ENCODE measurements at places on chromosomes 12 and 14.

DNA sequence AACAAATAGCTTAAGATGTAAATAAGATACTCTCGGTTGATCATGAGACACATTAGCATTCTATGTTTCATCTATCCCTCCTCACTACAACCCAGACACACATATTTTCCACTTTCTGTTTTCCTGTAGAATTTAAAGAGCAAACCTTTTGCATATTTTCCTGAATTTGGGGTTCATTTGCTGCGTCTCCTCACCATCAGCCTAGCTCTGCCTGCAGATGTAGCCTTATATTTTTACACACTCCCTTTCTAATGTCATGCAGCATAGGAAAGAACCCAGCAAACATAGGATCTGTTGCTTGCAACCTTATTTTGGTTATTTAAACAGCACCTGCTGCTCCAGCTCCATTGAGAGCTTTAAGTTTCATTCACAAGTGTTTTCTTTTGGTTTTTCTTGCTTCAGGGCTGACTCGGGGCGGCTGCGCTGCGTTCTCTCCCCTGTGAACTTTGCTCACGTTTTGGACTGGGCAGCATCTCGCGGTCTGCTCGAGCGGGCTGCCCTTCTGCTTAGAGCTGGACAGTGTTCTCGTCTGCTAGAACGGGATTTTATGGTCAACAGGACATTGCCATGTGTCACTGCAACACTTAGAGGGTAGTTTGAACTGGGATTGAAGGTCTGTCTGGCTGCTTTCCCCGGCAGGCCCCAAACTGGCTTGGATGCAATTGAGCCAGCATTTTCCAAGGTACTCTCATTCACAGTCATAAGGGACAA lies 57.8 kb upstream of the VRK1 start:
- DNase-seq, result no peak

GRCh38 chr14:81829447-81829846 lies 295.8 kb upstream of the SEL1L start:
- DNase-seq, result no peak

DNA sequence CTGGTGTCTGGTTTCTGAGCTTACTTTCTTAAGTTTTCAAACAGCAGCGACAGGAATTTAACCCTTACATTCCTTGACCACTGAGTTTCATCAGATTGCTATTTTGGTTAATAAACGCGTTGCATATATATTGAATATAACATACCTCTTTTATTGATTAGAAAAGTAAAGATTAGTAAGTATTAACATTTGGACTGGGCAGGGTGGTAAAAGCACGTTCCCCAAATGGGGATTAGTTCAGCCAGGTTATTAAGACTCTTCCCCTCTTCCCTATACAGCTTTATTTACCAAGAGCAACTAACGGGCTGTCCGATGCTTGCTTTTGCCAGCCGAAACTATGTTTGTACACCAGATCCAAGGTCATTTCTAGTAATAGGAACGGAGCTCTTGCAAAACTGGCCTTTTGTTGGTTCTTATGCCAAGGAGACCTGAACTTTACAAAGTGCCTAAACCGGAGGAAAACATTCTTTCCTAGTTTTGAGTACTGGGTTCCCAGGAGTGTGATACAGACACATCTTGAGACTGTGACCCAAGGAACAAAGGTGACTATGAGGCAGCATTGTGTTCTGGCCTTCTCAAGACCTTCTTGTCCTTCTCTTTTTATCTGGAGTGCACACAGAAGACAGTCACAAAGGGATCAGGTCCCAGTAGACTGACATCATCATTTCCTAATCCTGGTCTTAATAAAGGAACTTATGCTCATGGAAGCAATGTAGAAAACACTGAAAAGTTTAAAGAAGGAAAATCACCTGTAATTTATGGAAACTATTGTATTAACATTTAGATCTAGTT lies 2.6 kb downstream of the GLRX5 start:
- no peak for DNase-seq

- DNase-seq, result no peak
These were observed 146.5 kb downstream of the SRGAP1 start for GRCh38 chr12:63990828-63991547.

- DNase-seq, result no peak
These were observed 19.0 kb downstream of the A2M start for GRCh38 chr12:9096563-9097176.

DNA sequence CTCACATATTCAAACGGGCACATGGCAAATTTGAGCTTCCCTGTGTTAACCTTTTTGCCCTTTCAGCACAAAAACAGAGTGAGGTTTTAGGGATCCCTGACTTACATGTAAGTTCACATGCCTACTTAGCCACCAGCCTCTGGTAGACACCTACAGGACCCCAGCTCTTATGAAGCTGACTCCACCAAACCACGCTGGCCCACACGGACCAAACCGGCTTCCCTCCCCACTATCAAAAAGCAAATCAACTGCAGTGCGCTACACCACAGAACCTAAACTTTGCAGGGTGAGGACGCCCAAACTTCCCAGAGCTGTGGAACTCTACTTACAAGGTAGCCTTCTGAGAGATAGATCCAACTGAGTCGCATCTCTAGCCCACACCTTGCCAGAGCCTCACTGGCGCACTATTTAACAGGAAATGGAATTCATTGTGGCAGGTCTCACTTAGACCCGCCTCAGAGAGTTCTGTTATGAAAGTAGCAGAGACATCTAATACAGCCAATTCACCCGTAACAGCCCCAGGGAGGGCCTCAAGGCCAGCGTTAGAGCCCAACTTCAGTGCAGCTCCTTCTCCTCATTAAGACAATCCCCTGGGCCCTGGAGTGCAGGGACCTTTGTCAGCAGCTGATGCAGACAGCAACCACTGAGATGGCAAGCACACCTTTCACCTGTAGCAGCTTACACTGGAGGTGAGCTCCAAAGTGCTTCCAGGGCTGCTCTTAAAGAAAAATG lies 49.2 kb downstream of the SH2B3 start:
- no peak for DNase-seq

DNA sequence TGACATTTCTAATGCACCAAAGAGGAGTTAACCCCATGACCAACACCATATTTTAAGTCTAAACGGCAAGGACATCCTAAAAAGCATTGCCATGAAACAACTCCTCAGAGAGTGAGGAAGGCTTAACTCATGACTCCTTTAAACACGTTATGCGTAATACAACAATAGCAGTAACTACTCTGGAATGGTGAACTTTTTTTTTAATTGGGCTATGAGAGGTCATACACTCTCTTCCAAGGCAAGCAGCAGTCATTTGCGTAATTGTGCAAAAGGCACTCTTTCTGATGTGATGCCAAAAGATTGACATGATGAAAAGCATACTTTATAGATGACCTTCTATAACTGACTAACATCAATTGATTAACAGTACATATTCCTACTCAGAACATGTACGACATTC lies 39.4 kb downstream of the RHOJ start:
- DNase-seq, result no peak

DNA sequence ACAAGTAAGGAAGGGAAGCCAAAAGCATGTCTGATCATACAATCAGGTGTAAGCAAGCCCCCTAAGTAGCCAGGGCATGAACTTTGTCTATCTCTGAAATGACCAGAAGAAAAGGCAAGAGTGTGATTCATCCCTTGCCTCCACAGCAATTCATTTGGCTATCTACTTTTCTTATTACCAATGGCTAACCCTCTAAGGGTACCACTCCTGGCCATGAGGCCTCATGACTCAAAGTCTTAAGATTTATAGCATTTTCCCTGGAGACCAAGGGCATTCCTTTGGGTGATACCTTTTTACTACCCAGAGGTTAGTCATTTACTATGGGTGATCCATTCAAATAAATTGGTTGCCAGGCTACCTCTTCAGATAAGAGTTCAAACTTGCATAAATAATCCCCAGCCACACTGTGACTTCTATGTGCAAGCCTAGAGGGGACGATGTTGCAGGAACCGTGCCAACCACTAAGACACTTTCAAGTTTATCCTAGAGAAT lies 1.5 kb upstream of the LGALS3 start:
- DNase-seq, result no peak

DNA sequence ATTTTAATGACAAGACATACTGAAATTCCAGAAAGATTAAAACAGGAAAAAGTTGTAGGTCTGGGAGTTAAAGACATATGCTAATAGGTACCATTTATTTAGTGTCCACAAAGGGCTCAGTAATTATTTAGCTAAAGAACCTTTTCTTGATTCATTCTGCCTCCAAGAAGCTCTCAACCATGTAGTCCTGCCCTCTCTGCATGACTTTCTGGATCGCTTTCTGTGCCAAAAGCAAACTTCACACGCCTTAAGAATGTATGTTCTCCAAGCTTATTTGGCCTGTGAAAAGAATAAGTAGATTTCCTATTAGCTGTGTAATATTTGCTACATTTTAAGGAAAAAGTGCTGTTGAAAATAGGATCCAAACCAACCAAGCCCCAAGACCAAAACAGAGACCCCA lies 291.7 kb downstream of the C12orf75 start:
- no peak for DNase-seq

DNA sequence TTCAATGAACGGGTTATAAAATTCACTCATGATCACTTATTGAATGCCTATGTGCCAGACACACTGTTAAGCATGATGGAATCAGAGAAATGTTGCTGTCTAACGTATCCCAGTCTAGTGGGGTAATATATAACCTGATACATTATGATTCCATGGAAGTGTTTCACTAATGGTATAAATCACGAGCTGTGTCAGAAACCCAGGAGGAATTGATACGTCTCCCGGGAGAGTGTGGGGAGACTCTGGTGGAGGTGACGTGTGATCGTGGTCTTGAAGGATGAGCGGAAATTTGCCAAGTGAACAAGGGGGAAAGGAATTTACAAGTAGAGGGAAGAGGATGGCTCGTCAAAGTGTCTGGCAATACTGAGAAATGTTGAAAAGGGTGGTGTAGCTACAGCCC lies 26.5 kb downstream of the MANSC1 start:
- DNase-seq, result no peak

GRCh38 chr14:105568859-105569766 lies 42.7 kb downstream of the TMEM121 start:
- DNase-seq, result no peak

DNA sequence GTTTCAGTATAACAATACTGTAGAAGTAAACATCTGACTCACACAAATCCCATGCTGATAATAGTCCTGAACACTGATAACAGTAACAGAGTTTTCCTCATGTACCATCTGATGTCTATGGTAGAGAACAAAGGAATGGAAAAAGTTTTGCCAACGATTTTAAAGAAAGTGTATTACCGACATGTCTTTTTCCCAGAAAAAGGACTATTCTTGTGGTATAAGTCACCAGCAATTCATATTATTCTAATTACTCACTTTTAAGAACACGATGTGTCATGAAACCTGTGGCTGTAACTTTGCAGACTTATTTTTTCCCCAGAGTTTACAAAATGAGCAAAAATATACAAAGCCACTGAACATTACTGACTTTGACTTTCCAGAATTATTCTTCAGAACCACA lies 40.1 kb upstream of the DCN start:
- no peak for DNase-seq

DNA sequence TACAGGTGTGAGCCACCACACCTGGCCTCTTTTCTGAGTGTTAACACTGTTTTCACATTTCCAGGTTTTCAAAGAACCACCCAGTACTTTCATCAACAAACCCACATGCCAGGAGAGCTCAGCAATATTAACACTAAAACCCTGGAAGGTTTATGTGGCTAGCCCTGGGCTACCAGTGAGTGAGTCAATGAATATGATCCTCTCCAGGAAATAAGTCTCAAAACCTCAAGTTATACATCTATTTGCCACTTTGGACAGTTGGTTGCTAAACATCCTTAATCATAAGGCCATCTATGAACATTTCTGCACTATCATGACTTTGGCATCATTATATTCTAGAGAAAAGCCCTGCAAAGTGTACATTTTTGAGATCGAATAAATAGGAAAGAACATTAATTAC lies 6.3 kb upstream of the CDKL1 start:
- no peak for DNase-seq

- no peak for DNase-seq
These were observed 604 bp downstream of the HCFC2 start for GRCh38 chr12:104064842-104065427.

DNA sequence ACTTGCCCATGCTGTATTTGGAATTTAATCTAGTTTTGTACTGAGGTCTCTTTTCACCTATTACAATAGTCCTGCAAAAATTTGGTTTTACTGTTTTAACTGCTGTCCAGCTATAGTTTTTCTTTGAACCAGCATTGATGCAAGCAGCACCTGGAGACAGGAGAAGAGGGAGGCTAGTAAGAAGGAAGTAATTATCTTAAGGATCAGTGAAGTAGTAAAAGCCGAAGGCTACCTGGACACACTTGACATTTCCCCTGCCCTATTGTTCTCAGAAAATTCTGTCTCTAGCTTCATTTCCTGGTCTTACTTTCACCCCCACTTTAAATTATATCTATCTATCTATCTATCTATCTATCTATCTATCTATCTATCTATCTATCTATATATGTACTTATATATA lies 43.5 kb upstream of the LRIG3 start:
- no peak for DNase-seq

- no peak for DNase-seq
These were observed 700 bp downstream of the SIX6 start for GRCh38 chr14:60509438-60510253.

GRCh38 chr12:54131641-54132280 lies 57.0 kb downstream of the SMUG1 start:
- DNase-seq, result no peak

- no peak for DNase-seq
These were observed 30.7 kb downstream of the RBM19 start for GRCh38 chr12:113935459-113935858.

GRCh38 chr12:89573051-89573810 lies 47.4 kb upstream of the POC1B start:
- DNase-seq, result no peak

DNA sequence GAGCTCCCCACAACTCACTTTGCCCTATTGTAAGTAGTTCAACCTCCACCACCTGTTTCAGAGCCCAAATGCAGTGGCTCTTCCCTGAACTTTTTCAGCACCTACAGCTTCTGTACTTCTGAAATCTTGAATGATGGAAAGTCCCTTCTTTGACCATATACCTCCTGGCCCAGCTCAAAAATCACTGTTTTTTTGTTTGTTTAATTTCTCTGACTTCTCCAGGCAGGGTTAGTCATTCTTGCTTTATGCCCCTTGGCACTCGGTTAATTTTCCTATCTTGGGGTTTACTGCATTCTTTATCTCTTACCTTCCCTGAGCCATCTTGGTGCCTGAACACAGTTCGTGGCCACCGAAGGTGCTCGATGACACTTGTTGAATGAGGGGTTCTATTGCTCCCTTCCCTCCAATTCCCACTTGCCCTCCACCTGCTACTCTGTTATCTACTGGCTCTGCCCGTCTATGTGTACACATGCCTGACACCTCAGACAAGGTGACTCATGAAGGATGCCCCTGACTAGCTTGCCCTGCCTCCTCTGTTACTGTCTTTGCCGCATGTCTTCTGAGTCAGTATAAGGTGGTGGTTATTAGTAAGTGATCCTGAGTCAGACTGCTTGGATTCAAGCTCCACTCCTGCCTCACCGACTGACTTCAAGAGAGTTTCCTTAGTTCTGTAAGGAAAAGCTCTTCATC lies 4.4 kb downstream of the AMHR2 start:
- DNase-seq, result peak; percentile 31
